ENCODE measurements at places on chromosomes 6 and 20.

DNA sequence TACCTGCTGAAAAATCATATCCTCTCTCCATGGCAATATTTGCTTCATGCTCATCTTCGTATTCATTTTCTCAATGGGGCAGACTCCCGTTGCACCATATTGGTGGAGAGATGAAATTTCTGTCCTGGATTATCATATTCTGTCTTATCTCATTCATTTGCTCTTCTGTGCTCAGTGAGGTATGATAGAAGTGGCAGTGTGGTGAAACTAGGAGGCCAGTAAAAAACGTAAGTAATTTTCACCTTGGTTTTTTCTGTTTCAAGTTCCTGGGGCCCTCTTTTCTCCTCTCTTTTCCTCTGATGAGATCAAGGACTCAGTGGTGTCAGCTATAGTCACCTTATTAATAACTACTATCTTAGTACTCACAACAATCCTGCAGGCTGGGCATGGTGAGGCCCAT, 182.5 kb upstream of the HDAC2 start:
- DNase-seq: no peak

- no peak for DNase-seq
Measured at GRCh38 chr20:24879875-24880274, 69.2 kb upstream of the CST7 start.

GRCh38 chr6:88650029-88650619, 313.3 kb downstream of the RNGTT start:
- no peak for DNase-seq

DNA sequence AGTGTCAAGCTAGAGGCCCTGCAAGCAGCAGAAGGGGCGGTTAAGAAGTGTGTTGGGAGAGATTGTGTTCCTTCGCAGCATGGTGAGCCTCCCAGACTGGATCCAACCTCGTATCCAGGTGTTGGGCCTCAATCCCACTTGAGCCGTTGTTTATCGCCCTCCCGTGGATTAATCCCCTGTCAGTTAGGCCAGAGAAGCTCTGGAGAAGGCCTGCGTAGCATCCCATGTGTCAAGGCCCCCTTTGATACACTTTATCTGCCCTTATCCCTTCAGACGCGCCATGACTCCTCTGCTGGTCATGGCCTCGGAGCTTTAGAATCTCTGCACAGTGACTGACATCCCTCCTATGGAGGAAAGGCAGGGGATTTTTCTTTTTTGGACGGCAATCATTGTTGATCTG, 181.0 kb downstream of the ZFP64 start:
- no peak for DNase-seq

GRCh38 chr20:20014659-20015058, 2.5 kb upstream of the NAA20 start:
- no peak for DNase-seq

- DNase-seq: no peak
Measured at GRCh38 chr6:102761872-102762271, 1368.4 kb downstream of the GRIK2 start.

GRCh38 chr6:29709188-29709587, 14.0 kb upstream of the HLA-F start:
- no peak for DNase-seq

DNA sequence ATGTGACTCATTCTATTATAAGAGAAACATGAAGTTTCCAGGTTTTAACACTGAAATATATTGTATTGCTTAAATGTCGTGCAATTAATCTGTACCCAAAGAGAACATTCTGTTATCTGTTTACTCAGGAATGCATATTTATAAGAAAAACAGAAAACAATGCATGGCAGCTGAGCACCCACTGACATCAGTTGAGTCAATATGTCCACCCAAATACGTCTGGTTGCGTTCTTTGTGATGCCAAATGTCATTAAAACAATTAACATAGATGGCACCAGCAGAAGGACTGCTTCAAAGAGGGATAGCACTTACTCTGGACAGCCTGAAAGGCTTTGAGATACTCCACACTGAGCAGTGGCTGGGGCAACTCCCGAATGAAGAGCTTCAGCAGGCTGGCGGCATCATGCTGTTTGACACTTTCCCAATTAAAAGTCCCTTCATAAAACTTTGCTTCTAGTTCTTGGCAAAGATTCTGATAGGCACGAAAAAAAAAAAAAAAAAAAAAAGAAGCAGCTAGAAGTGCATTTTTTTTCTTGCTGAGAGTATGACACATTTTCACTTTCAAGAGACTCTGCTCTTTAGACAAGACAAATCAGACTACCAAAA, 102.3 kb downstream of the ARHGAP18 start:
- no peak for DNase-seq

GRCh38 chr6:36751091-36751490, 53.5 kb downstream of the RAB44 start:
- DNase-seq: no peak

GRCh38 chr6:43737272-43738081, 32.5 kb upstream of the VEGFA start:
- no peak for DNase-seq

GRCh38 chr20:63977739-63978276, 1.6 kb downstream of the SAMD10 start:
- peak; percentile 38 for DNase-seq

DNA sequence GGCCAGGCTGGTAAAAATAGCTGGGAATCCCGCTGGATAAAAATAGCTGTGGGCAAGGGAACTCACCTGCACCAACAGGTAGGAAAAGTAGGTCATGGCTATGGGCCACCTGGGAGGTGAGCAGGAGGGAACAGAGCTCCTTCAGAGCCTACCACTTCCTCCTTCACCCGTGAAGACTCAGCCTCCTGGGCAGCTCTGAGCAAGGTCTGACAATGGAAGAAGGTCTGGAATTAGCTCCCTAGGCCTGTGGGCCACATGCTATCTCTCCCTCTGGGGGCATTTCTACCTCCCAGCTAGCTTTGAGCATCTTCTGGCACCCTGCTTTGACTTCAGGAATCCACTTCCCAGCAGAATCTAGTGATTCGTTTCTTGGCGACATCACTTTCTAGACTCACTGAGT, 153.9 kb downstream of the MRPL14 start:
- no peak for DNase-seq

DNA sequence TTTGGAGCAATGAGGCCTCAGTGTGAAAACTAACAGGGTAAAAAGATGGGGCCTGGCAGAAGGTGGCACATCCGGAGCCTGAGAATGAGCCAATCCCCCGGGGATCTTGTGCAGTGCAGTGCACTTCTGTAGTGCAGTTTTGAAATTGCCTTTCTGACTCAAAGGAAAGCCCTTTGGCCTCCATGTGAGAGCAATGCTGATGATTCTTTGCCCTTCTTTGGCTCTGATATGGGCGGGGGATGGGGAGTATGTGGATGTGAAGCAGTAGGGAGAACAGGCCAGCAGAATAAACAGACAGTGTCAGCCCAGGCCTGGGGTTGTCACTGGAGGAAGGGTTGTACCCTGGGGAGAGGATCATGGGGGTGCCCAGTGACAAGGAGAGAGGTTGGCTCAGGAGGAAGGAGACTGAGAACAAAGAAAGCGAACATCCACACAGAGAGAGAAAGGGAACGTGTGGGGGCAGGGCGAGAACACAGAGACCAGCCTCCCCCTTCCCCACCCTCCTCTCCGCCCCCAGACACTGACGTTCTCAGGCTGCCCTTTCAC, 351.2 kb downstream of the CDC5L start:
- DNase-seq: no peak

DNA sequence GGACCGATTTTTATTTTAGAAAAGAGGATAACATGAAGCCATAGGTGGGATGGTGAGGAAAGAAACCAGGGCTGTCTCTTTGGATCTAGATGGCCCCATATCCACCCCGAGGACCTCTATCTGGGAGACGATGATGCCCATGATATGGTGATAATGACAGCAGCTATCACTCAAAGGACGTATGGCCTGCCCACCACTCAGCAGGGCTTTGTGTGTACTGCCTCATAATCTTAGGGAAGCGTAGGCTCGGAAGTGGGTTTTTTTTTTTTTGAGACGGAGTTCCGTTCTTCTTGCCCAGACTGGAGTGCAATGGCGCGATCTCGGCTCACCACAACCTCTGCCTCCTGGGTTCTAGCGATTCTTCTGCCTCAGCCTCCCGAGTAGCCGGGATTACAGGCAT, 8.2 kb upstream of the TAF8 start:
- DNase-seq: no peak

- no peak for DNase-seq
Measured at GRCh38 chr6:19159089-19159488, 678.1 kb upstream of the ID4 start.

DNA sequence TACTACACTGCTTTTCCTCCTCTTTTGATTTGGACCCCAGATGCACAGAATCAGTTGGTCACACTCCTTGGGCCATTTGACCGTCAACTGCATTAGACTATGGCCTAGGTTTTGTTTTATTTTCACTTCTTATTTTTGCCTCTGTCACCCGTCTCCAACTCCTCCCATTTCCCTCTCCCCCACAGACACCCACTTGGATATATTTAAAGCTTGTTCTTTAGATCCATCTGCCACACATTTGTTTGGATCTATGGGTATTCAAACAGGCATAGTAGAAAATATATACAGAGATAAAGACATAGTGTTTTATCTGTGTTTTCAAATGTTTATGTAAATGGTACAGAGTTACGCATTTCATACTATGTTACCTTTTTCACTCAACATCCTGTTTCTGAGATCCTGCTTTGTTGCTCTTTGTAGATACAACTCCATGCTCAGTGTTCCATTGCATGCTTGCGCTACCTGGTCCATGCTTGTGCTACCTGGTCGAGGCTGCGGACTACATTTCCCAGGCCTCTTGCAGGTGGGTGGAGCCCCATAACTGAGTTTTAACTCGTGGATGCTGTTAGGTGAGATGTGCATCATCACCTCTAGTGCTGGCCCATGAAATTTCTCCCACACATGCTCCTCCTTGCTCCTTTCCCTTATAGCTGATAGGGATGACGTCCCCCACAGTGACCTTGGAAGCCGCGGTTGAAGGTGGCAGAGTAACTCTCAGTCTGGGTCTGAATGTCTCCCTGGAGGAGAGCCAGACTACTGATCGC, 11.5 kb upstream of the PREX1 start:
- no peak for DNase-seq

DNA sequence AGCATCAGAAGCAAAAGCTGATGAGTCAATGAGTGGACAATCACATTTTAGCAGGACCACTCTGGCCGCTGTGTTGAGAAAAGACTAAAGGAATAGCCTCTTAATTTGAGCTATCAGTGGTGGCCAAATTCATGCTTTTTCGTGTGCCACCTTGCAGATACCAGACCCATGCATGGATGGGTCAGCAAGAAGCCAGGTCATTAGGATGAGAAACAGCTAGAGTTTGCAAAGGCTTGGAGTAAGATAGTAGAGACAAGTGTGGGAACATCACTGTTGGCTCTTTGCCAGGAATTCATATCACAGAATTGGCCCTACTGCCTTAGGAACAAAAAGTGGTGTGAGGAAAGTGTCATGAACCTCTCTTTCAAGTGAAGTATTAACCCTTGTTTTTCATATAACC, 25.5 kb downstream of the MRAP2 start:
- no peak for DNase-seq

- no peak for DNase-seq
Measured at GRCh38 chr6:113731541-113731940, 125.6 kb upstream of the MARCKS start.

DNA sequence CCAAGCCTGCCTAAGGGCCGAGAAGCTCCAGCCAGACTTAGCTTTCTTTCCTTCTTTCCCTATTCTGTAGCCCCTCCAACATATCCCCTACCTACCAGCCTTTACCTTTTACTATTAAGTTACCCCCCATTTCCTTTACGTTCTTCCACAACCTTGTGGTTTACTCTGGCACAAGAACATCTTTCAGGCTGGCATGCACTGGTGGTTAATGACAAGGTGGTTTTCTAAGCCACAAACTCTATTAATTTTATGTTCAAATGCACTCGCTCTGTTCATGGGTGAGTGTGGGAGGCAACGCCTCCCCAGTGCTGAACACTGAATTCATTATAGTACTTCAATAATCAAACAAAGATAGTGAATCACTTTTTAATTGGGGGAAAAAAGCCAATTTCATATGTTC, 64.4 kb downstream of the TRERF1 start:
- DNase-seq: peak; percentile 41

- no peak for DNase-seq
Measured at GRCh38 chr6:40620574-40621240, 33.5 kb upstream of the LRFN2 start.

GRCh38 chr6:106146852-106147351, 60.8 kb downstream of the PRDM1 start:
- no peak for DNase-seq

DNA sequence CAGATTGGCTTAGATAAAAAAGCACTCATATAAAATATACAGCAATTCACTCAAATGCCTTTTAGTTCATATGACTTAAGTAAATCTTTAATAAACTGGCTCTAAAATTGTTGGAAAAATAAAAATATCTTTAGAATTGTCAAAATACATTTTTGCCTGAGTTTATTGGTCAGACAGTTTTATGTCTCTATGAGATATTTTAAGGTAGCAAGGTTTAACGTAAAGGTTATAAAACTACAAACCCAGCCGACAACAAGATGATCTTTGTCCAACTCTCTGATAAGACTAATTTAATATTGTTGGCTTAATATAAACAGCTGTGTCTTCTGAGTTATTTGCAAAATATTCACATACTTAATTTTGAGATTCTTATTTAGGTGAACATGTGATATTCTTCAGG, 39.5 kb downstream of the RNASET2 start:
- DNase-seq: no peak

DNA sequence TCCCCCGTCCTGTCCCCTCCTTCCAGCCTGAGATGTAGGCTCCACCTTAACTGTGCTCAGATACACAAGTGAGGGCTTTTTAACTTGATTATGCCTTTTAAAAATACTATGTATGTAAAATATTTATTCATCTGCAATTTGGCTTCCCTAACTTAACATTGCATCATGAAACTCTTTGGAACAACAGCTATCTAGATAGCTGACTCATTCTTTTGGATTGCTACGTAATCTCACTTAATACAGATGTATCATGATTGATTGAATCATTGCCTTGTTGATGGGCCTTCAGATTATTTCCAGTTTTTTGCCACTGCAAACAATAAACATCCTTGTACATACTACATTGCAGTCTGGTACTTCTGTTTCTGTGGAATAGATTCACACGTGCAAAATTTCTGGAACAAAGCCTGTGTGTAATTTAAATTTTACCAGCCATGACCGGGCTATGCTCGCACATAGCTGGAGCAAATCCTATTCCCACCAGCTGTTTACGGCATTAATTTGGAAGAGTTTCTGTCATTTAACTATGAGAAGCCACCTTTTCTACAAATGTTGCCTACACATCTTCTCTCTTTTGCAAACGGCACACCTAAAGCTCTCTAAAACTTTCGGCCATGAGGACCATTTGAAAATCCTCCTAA, 6.5 kb downstream of the PRND start:
- no peak for DNase-seq

GRCh38 chr6:139988685-139989084, 614.2 kb upstream of the CITED2 start:
- no peak for DNase-seq

- DNase-seq: no peak
Measured at GRCh38 chr6:87274660-87275274, 47.6 kb upstream of the SMIM8 start.

DNA sequence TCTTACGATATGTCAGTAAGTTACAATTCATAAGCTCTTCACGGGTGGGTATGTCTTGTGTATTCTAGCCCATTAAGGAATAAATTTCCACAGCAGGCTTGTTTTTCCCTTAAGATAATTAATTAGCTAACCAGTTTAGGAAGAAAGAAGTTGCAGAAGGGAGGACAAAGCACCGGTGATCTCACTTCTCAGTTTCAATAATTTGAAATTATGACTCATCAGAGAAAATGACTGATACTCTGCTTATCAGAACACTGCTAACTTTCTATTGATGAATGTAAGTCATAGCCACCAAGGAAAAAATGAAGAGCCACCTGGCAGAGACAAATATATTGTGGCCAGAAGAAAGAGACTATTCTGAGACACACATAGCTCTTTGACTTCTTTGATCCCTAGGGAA, 35.0 kb upstream of the ENTPD6 start:
- DNase-seq: no peak
